ENCODE measurements at places on chromosomes 6 and 20. TPM values are rescaled to one million over a fixed set of nuclear protein-coding genes. Genes with fewer than 3 reads are reported as not detected.

DNA sequence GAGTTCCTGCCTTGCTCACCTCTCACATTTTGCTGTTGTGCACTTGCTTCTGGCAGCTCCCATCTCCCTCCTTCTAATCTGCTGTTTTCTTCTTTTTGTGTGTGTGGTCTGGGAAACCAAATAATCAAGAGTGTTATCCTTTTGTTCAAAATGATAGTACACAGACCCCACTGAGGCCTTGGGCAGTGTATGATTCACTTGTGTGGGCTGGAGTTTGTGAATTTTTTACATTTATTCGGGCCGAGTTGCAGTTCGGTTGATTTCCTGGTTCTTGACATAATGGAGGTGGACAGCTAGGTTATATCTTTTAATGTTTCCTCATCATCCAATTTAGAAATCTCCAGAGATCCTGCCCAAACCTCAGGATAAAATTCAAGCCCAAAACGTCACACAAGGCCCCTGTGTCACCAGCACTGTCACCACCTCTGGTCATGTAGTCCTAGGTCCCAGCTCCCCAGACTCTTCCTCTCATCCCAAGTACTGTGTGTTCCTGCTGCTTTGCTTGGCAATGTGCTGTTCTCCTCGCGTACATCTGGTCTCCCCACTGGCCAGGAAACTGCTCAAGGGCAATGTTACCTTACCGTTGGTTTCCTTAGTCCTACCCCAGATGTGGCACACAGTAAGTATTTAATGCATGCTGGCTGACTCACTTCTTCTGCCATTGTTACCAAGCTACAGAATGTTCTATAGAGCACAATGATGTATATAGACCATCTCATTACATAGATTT lies 55.7 kb upstream of the PHACTR2 start:
- DNase-seq, result no peak

- DNase-seq, result no peak
These were observed 585.6 kb downstream of the DHX35 start for GRCh38 chr20:39547546-39548408.

HCRTR2 gene
- 0.56 TPM for polyA plus RNA-seq

GRCh38 chr6:157089851-157090250 lies 233.5 kb downstream of the TMEM242 start:
- DNase-seq, result no peak

GRCh38 chr20:34569598-34569997 lies 11.1 kb downstream of the MAP1LC3A start:
- DNase-seq, result no peak

GRCh38 chr20:32585011-32585585 lies at the start of gene NOL4L:
Gene NOL4L (minus strand): TSS chr20:32585333. CDS start chr20:32584890, 443 bp downstream.
- DNase-seq, result no peak

DDO gene
- 0.60 TPM for polyA plus RNA-seq

FILIP1 gene
- 2.7 TPM for polyA plus RNA-seq

CLDN20 gene
- polyA plus RNA-seq, result 1.1 TPM

DNA sequence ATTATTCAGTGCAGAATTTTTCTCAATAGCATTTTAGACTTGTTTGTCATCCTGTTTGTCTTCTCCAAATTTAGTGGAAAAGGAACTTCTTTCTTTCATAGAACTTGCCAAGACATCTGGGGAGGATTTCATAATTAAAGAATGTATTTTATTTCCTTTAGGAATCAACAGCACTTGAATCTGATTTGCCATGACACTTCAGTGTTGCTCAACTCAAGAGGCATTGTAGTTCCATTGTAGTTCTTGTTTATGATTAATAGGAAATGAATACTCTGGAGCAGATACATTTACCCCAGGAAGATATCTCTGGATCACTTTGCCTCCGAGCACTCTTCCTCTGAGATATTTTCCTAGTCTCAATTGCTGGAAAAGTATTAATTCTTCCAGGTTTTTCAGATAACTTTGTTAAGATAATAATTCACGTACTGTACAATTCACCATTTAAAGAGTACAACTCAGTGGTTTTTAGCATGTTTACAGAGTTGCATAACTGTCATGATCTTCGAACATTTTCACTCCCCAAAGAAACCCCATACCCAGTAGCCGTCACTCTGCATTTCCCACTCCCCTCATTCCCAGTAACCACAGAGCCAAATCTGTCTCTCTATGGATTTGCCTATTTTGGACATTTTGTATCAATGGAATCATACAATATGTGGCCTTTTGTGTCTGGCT lies 29.7 kb downstream of the AKAP12 start:
- no peak for DNase-seq

GRCh38 chr6:5174756-5175549 lies 85.8 kb downstream of the LYRM4 start:
- DNase-seq, result no peak

- DNase-seq, result no peak
These were observed 721.4 kb upstream of the FLRT3 start for GRCh38 chr20:15058841-15059240.

GRCh38 chr6:6397842-6398241 lies 77.4 kb upstream of the F13A1 start:
- no peak for DNase-seq

IL17A gene
- not detected for polyA plus RNA-seq

TAF11 gene
- 51.1 TPM for polyA plus RNA-seq

- no peak for DNase-seq
These were observed 120.6 kb downstream of the MMUT start for GRCh38 chr6:49342410-49342809.

BCAS4 gene
- 4.4 TPM for polyA plus RNA-seq

INSM1 gene
- not detected for polyA plus RNA-seq

- no peak for DNase-seq
These were observed 225.5 kb downstream of the BCKDHB start for GRCh38 chr6:80331974-80332373.

DNA sequence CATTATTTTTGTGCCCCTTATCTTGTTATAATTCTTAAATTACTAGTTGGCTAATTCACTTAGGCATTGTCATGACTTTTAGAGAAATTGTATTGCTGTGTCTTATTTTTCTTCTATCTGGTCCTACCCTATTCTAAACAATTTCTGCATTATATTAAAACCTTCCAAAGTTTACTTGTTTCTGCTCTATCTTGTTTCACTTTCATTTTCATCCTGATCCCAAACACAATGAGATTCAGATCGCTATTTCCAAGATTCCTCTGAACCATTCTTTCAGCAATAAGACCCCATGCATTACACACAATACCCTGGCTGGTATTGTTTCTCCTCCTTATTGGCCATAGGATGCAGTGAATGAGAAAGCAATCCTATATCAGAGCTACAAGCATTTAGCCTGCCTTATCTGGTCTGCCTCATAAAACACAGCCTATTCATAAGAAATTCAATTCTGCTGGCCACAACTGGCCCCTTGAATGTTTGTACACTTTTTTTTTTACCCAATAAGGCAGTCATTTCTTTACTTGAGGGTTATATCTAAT lies 69.9 kb upstream of the POU3F2 start:
- DNase-seq, result no peak

DNA sequence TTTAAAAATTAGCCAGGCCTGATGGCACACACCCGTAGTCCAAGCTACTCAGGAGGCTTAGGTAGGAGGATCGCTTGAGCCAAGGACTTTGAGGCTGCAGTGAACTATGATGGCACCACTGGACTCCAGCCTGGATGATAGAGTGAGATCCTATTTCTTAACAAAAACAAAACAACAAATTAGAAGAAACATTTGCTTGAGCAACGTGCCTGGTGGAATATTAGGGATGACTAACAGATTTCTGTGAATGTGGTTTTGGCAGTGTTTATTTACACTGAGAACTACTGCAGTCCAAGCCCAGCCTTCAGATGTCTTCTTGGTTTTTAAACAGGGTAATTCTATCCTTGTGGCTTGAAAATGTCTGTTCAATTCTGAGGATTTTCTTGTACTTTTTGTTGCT lies 9.2 kb downstream of the PPP1R3G start:
- no peak for DNase-seq

DNA sequence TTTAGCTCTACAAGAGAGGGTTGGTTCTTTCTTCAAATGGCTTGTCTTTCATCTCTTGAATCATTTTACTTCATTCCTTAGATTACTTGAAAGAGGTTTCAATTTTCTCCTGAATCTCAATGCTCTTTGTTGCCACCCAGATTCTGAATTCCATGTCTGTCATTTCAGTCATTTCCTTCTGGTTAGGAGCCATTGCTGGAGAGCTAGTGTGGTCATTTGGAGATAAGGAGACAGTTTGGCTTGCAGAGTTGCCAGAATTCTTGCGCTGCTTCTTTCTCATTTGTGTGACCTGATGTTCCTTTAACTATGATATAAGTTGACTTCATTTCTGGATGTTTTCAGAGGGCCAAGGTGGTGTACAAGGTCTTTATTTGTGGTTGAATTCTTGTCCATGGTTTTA lies 157.8 kb downstream of the SLC22A3 start:
- no peak for DNase-seq

GRCh38 chr20:60222497-60222896 lies 264.3 kb downstream of the CDH26 start:
- DNase-seq, result no peak

PREP gene
- polyA plus RNA-seq, result 32.0 TPM

ELOVL4 gene
- polyA plus RNA-seq, result 3.2 TPM

DNA sequence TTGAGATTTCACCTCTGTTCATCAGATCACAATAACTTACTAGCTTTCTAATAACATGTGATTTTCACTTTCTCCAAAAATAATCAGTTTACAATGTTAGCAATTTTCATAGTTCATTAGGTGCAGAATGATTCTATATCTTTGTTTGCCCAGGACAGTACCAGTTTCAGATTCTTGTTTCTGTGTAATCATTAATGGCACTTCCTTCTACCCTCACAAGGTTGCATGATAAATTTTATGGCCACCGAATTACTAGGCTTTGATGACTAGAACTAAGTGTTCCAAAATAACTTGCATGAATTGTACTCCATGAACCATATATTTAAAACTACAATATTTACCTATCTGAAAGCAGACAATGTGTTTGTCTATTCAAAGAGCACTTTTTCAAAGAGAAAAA lies 442.3 kb downstream of the EPHA7 start:
- DNase-seq, result no peak

DNA sequence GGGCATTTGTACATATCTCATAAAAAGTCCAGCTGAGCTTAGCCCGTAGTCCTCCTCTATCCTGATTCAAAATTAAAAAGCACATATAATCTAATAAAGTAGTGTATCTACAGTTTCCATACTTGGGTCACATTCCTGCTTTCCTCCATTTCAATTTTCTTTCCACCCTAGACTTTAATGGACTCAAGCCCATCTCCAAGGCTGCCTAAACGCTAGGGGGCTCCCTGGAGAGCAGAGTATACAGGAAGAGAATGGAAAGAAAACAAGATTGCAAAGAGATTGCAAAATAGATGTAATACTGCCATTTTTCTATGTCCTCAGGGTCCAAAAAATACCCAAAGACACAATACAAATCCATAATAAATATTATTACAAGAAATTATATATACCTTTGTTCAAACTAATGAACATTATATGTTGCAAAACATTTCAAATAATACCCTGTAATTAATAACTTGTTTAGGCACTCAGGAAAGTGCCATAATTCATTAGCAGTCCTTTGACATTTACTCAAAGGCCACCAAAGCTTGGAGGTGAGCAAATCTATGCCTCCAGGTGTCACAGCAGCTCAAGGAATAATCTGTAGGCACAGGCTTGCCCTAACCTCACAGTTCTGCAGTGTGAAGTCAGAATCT lies 2.4 kb upstream of the MCM3 start:
- no peak for DNase-seq

SLC17A1 gene
- polyA plus RNA-seq, result 28.0 TPM

DNA sequence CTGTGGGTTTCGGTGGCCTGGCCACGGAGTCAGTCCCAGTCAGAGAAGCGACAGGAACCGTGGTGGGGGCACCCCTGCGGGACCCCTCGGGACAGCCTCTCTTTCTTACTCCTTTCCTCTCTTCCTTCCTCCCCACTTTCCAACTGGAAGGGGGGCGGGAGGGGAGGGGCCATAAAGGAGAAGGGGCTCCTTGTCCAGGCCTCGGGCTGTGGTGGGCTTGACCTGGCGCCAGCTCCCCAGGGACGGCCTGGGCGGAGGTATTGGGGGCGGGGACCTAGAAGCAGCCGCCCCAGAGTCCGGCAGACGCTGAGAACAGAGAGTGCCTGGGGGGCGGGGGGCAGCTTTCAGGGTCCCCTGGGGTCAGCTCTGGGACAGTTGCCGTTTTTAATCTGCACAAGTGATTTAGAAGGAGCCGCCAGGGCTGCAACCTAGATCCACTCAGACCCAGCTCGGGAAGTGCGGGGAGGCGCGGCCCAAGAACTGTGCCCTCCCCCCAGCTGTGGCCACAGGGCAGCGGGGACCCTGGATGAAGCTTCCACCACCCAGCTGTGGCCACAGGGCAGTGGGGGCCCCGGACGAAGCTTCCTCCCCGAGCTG lies 6.4 kb upstream of the ABHD16B start:
- no peak for DNase-seq

DNA sequence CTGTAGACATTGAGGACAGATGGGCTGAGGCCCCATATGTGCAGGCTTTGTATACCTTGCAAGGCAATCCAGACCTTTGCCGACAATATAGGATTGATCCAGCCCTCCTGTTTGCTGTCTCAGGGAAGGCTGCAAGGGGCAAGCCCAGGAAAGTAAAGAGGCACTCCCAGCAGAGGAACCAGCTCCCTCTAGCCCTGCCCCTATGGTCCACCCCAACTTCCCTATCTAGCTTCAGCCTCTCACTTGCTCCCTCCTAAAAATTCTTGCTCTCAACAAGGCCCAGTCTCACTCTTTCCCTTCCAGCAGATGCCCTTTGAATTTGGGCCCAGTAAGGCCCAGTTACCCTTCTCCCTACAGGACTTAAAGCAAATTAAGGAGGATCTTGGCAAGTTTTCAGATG lies 92.6 kb downstream of the JARID2 start:
- no peak for DNase-seq

GRCh38 chr6:48423640-48424365 lies 312.8 kb upstream of the PTCHD4 start:
- no peak for DNase-seq

- no peak for DNase-seq
These were observed 41.7 kb downstream of the SLC9A8 start for GRCh38 chr20:49854190-49854875.

GDAP1L1 gene
- 0.27 TPM for polyA plus RNA-seq
